ENCODE measurements at places on chromosomes 5 and 9.

GRCh38 chr9:110650261-110650660 is 18.3 kb upstream of the MUSK start:
- DNase-seq = no peak

- no peak for DNase-seq
Observed at GRCh38 chr5:125584140-125584520, 837.7 kb upstream of the ZNF608 start.

DNA sequence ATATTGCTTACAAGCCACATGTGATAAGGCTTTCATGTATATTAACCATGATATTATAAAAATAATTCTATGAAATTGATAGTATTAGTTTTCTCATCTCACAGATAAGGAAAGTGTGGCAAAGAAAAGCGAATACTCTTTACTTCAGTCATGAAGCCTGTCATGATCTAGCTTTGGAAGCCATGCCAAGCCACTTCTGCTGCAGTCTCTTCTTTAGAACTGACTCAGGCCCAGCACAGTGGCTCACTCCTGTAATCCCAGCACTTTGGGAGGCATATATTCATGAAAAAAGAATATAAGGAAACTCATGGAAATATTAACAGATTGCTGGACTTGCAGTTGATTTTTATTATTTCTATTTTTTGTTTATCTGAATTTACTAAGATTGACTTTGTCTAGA is 42.9 kb upstream of the PJA2 start:
- no peak for DNase-seq

DNA sequence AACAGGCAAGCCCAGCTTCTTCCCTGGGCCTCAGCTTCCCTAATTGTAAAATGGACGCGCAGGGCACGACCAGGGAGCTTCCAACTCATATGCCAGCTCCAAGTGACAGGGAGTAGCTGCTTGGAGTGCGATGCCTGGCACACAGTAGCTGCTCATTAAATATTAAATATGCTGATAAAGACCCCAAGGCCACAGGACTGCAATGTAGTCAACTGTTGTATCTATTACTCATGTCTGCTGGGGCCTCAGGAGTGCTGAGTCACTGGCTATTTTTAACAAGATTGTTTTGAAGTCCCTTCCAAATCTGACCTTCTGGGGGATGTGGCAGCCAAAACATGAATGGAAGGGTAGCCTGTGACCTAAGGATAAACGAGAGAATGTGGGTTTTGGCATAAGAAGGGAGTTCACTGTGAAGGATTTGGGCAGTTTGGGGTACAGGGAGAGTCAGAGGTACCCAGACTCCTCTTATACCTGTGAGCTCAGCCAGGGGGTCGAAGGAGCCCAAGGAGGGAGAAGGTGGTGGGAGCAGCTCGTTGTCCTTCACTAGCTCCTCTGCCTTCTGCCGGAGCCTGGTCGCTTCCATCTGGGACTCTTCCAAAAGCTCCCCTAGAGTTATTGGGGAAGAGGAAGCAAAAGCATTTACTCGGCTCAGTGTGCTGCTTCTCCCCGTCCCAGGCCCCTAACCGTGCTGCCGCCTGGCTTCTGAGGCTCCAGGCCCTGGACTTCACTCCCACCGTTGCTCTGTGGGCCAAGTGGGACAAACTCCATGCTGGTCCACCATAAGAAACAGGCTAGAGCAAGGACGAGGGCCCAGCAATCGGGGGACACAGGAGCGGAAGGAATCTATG is 17.5 kb downstream of the TNIP1 start:
- no peak for DNase-seq

DNA sequence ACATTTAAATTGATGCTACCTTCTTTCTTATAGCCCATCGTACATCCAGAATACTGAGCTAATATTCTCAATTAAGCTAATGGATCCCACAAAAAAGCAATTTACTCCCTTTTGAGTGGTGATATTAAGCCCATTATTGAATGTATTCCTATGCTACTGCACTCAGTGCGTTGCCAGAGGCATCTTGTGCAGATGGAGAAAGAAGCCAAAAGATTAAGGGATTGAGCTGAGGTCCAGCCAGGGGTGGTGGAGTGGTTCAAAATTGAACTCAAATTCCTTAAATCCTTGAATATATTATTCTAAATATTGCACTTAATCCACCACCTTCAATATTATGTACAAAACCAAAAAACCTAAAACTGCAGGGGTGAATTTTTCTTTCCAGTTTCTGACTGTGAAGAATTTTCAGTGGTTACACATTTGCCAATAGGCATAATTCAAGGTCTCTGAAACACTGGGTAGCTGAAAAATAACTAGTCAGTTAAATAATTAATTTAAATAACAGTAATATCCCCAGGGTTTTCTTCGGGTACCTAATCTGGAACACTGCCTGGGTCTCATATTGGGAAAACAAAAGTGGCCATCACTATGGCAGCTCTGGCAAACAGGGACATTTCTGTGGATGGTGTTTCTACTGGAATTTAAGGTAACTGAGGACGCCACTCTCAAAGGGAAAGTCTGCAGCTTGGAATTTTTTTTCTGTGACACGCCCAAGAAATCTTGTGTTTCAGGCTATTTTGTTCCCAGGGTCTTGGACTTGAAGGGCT is 6.2 kb upstream of the LIFR start:
- DNase-seq = no peak

GRCh38 chr5:107285772-107286171 is 385.0 kb downstream of the EFNA5 start:
- no peak for DNase-seq

DNA sequence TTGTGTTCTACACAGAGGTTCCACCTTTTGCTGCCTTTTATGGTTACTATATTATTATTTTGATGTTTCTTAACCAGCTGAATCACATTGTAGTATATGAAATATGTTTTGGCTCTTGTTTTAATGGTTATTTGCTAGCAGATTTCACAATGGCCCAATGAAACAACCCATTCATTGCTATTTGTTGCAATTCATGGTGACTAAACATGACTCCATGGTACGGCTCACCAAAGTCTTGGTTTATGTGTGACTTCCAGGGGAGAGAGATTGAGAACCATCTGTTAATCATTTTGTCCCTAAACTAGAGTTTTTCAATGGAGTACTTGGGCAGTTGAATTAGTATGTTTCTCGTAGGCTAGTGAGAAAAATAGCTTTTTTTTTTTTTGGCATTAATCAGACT is 108.4 kb downstream of the GHR start:
- DNase-seq = no peak

GRCh38 chr9:105252405-105252756 is 7.9 kb downstream of the SLC44A1 start:
- DNase-seq = no peak

DNA sequence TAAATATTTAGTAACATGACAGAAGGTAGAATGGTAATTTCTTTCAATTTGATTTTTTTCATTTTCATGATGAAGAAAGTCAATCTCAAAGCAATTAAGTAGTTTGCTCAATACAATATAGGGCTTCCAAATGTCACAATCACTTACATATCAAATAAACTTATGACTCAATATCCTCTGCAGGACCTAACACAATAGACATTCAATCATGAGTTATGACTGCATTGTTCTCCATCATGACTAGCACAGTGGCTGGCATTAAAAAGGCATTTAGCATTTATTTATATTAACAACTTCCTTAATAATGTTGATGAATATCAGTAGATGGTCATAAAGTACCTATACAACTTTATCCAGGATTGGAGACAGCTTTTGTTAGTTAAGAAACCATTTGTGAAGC is 1499.6 kb downstream of the EFNA5 start:
- DNase-seq = no peak

Measured in brain pericyte (primary cell).